Glutamatergic neuron (in vitro differentiated cells): ENCODE measurements at places on chromosomes 2 and 18. TPM values are rescaled to one million over a fixed set of nuclear protein-coding genes. Genes with fewer than 3 reads are reported as not detected.

- DNase-seq, result no peak
These were observed 62.1 kb upstream of the DOCK10 start for GRCh38 chr2:225104321-225104720.

- DNase-seq, result no peak
These were observed 86.6 kb downstream of the EPHA4 start for GRCh38 chr2:221485503-221485870.

The RAPGEF4 gene
- 8.7 TPM for total RNA-seq

The PLGLB2 gene
- total RNA-seq, result 0.86 TPM

The REL gene
- 2.1 TPM for total RNA-seq

The ATOH8 gene
- total RNA-seq, result 9.0 TPM
